ENCODE measurements at places on chromosomes 6 and 20. TPM values are rescaled to one million over a fixed set of nuclear protein-coding genes. Genes with fewer than 3 reads are reported as not detected.
A peak's percentile ranks its signal among the peaks of the same experiment; 100 is the strongest.

- H3K27me3 ChIP-seq, result no peaks in the 10 kb centered on the region
- H3K36me3 ChIP-seq, result peaks cover 5% of the 10 kb centered on the region
- DNase-seq, result no peak
- no peak overlapping the region for H3K27ac ChIP-seq
- no peak overlapping the region for H3K4me3 ChIP-seq
These were observed 83.3 kb downstream of the CHD6 start for GRCh38 chr20:41534842-41535241.

Gene C2
- total RNA-seq, result 0.45 TPM

DNA sequence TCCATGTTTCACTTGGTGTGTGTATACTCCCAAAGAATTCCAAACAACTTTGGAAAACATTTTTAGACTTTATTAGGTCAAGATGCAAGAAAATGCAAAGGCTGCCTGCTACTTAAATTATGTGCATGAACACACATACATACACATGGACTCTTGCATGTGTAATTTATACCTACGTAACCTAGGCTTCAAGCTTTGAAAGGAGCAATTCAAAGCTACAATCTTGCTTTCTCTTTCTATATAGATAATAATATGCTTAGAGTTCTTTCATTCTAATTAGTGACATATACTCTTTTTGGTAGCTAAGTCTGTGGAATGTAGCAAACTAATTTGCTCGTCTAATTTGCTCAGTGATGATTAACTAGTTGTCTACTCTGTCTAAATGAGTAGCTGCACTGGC lies 146.5 kb downstream of the EPHA7 start:
- H3K27me3 ChIP-seq, result no peaks in the 10 kb centered on the region
- H3K27ac ChIP-seq, result no peak overlapping the region
- H3K4me3 ChIP-seq, result no peak overlapping the region
- no peaks in the 10 kb centered on the region for H3K36me3 ChIP-seq
- DNase-seq, result no peak
- H3K4me1 ChIP-seq, result no peaks in the 10 kb centered on the region

DNA sequence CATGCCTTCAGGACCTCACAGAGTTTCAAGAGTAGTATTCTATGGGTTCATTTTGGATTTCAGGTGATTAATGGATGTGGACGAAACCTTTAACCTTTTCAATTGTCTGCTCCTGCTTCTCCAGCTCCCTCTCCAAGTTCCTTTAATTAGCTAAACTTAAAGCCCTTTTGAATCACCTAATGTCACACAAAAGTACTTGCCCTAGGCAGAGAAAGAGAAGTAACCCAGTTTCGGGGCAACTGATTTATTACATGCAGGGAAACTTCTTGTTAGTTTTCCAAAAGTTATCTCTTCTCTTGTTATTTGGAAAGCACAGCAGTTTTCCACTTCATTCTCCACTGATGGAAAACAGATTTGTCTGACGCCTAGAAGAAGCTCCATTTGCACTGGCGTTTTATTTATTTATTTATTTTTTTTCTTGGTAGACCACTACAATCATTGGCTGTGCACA lies 407.7 kb upstream of the JARID2 start:
- DNase-seq, result no peak
- H3K36me3 ChIP-seq, result peaks cover 3% of the 10 kb centered on the region
- H3K4me1 ChIP-seq, result no peaks in the 10 kb centered on the region
- H3K27me3 ChIP-seq, result peaks cover 9% of the 10 kb centered on the region
- no peak overlapping the region for H3K27ac ChIP-seq
- H3K4me3 ChIP-seq, result no peak overlapping the region

GRCh38 chr6:1306133-1306532 lies 5.8 kb upstream of the FOXQ1 start:
- H3K4me3 ChIP-seq, result no peak overlapping the region
- H3K36me3 ChIP-seq, result no peaks in the 10 kb centered on the region
- DNase-seq, result no peak
- H3K4me1 ChIP-seq, result peaks cover 4% of the 10 kb centered on the region
- no peak overlapping the region for H3K27ac ChIP-seq

DNA sequence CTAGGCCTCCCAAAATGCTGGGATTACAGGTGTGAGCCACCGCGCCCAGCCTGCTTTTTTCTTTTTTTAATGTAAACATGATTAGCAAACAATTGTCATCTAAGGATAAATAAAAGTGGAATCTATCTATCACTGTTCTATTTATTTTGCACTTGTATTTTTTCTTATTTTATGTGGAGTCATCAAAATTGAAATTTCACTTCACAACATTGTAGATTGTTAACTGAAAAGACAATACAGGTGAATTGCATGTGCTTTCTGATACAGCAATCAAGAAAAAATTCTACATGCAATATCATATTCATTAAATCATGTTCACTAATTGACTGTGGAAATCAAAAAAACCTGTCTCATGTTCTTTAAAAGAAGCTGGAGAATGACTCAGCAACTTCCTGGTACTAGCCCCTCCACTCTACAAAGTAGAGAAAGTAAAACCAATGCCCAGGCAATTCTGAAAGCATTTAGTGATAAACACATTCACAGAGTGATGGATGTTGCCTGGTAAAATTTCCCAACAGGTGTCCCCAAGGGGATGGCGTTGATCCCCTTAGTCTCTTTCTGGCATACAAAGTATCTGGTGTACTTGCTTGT lies 10.7 kb upstream of the RFX6 start:
- H3K36me3 ChIP-seq, result no peaks in the 10 kb centered on the region
- peaks cover 5% of the 10 kb centered on the region for H3K4me1 ChIP-seq
- no peak overlapping the region for H3K4me3 ChIP-seq
- H3K27ac ChIP-seq, result no peak overlapping the region

Gene HAO1
- not detected for total RNA-seq

Gene DXO
- total RNA-seq, result 17.5 TPM

DNA sequence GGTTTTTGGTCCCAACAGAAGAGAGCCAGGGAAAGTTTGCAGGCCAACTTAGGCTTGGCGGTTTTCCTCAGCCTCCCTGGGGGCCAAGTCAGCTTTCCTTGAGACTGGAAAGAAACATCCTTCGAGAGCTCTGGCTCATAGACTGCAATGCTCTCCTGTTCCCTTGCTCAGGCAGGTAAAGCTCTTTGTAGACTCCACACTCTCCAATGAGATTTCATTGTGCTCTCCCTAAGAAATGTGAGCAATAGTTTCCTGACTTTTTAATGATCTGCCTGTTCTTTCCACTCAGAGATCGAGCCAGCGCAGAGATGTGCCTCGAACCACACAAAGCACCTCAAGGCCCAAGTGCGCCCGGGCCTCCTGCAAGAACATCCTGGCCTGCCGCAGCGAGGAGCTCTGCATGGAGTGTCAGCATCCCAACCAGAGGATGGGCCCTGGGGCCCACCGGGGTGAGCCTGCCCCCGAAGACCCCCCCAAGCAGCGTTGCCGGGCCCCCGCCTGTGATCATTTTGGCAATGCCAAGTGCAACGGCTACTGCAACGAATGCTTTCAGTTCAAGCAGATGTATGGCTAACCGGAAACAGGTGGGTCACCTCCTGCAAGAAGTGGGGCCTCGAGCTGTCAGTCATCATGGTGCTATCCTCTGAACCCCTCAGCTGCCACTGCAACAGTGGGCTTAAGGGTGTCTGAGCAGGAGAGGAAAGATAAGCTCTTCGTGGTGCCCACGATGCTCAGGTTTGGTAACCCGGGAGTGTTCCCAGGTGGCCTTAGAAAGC lies 13.9 kb downstream of the TNFAIP3 start:
- no peak overlapping the region for H3K4me3 ChIP-seq
- H3K27ac ChIP-seq, result peak overlapping the region; percentile 71
- H3K27me3 ChIP-seq, result no peaks in the 10 kb centered on the region
- DNase-seq, result no peak
- H3K4me1 ChIP-seq, result peaks cover 59% of the 10 kb centered on the region

Gene BPIFA2
- not detected for total RNA-seq

Gene MAFB
- total RNA-seq, result 0.28 TPM

Gene TXLNB
- 0.60 TPM for total RNA-seq

DNA sequence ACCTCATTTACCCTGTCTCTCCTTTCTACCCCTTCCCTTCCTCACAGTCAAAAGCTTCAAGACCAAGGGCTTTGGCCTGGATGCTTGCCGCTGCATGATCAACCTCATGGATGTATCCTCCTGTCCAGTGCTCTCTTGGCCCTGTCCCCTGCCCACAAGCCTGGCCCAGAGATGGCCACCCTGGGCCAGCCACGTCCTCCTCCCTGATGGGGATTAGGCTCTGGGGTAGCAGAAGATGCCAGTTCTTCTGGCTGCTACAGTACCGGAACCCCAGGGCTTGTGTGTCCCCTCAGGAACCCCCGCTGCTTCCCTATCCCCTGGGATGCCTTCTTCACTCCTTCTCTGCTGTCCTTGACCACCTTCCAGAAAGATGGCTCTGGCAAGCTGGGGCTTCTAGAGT lies 22.3 kb downstream of the CAPN11 start:
- no peak overlapping the region for H3K4me3 ChIP-seq
- H3K27ac ChIP-seq, result no peak overlapping the region
- DNase-seq, result no peak
- peaks cover 15% of the 10 kb centered on the region for H3K4me1 ChIP-seq
- H3K36me3 ChIP-seq, result no peaks in the 10 kb centered on the region

Measured in activated CD4-positive, alpha-beta memory T cell treated with anti-CD3 and anti-CD28 coated beads, Interleukin-2, amount 10 ng/mL, durations not matched to agents 7 days and 5 days (primary cell).